ENCODE measurements at places on chromosomes 6 and 20.

DNA sequence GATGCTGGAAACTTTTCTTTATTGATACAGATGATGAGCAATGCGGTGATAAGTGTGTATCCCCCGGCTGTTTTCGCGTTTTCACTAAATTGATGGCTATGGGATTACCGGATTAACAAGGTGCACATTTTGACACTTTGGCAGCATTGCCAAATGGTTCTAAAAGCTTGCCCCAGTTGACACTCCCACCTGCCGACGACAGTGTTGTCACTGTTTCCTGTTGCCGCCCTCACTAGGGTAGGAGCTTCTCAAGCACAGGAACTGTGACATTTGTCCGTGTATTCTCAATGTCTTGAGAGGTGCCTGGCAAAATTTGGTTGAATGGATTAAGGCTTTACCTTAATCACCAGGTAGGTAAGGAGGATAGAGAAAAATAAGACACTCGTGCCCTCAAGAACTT, 9.8 kb upstream of the MAPK13 start:
- DNase-seq: no peak

DNA sequence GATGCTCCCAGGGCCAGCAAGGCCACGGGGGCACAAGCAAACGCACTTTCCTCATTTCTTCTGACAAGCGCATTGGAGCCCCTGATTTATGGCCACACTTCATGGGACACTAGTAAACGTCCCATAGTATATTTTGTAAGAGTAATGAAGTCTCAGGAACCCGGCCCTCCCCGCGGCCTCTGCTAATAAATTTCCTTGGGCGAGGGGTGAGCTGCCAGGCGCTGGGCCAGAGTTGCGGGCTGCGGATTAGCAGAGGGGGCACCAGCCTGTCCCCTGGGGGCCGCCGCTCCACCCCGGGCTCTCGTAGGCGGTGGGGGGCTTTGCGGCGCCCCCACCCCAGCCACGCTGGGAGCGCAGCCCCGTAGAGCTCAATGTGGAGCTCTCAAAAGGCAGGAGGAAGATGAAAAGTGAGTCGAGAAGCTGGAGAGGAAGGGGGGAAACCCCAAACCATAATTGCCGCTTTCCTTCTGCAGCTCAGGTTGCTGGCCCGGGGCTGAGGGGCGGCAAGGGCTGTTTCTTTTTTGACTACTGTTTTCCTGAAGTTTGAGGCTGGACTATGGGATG, 173.6 kb downstream of the CDC5L start:
- DNase-seq: no peak

DNA sequence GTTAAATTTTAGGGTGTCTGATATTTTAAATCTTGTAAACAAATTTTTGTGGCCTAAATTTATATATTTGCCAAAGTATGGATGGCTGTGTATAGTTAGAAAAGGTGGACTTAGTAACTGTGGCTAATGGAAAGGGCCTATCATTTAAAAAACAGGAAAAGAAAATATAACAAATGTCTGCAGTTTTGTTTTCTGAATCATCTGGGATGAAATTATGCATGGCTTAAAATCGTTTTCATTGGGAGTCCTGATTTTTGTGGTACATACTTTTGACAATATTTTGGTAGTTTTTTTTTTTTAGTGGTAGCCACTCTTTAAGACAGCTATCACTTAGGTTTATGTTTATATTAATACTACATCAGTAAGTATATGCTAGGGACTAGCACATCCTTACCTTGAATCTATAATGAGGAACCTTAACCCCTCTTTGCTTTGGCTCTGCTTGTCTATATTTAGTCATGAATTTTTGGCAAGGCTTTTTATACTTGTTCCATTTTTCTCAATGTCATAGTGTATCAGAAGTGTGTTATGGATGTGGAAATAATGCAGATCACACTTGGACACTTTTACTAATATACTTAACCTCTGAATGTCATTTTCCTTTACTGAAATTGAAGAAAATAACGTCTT, 5.6 kb downstream of the ARID1B start:
- DNase-seq: no peak

DNA sequence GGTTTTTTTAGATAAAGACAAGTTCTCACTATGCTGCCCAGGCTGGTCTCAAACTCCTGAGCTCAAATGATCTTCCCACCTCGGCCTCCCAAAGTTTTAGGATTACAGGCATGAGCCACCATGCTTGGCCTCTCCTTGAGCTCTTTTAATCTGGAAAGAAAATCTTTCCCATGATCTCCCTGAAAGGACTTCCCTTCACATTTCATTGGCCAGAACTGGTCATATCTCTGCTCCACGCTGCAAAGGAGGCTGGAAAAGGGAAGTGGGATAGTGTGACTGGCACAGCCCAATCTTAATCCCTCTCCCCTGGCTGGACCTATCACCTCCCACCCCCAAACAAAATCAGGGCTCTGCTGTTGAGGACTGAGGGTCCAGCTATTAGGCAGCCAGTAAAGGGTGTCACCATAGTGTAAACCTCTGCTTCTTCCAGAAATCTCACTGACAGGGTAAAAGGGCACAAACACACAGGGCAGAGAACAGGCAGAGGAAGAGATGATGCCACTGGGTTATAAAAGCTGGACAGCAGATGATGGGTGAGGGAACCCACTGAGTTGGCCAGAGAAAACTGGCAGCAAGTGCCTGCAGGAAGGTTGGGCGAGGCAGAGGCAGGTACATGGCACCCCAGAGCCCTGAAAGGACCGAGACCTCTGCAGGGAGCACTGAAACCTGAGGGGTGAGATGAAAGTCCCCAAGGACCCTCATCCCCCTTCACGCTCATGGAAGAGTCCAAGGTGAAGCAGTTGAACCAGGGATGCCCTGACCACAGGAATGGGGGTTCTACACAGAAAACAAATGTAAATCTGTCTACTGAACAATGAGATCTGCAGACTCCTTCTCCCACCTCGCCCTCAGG, 83.1 kb upstream of the PTPN1 start:
- DNase-seq: no peak

- peak; percentile 32 for DNase-seq
These were observed 3.1 kb upstream of the CABLES2 start for GRCh38 chr20:62409931-62410745.

DNA sequence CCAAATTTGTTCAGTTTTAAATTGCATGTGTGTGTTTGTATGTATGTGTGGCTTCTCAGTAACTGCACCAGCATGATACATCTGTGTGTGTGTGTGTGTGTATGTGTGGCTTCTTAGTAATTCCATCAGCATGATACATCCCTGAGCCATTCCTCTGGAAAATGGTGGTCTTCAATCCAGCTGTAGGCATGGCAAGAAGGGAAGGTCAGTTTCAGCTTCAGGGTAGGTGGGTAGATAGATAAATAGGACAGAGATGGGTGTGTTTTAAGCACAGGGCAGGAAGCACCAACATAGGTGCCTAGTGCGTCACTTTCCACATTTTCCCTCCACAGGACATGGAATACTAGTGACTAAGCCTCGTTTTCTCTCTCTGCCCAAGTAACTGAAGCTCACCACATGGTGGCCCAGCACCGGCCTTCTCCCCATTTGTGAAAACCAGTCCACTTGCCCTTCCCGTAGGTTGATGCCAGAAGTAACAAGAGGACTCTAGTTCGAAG, 82.9 kb downstream of the RPP40 start:
- DNase-seq: peak; percentile 83

- DNase-seq: peak; percentile 35
These were observed 89.9 kb upstream of the MTHFD1L start for GRCh38 chr6:150775415-150776203.

DNA sequence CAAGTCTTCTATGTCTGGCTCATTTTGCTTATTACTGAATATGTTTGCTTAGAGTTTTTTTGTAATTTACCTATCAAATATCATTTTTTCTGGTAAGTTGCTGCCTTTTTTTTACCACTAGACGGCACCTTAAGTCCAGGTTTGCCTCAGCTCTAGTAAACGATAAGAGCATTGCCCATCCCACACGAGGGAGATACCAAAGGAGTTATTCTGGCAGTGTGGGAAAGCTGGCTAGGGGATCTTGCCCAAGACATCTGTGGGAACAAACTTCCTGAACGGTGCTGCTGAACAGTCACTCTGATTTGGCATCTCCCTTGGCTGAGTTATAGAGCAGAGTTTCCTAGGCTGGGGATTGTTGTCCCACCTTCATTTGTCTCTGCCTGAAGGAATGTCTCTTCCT, 306.4 kb downstream of the COL12A1 start:
- peak; percentile 65 for DNase-seq

- DNase-seq: no peak
These were observed 124.3 kb upstream of the CDYL start for GRCh38 chr6:4651831-4652467.

GRCh38 chr20:54668271-54669039, 193.1 kb downstream of the DOK5 start:
- DNase-seq: peak; percentile 8

- DNase-seq: peak; percentile 77
These were observed 108.3 kb upstream of the PHACTR1 start for GRCh38 chr6:12608016-12608860.

DNA sequence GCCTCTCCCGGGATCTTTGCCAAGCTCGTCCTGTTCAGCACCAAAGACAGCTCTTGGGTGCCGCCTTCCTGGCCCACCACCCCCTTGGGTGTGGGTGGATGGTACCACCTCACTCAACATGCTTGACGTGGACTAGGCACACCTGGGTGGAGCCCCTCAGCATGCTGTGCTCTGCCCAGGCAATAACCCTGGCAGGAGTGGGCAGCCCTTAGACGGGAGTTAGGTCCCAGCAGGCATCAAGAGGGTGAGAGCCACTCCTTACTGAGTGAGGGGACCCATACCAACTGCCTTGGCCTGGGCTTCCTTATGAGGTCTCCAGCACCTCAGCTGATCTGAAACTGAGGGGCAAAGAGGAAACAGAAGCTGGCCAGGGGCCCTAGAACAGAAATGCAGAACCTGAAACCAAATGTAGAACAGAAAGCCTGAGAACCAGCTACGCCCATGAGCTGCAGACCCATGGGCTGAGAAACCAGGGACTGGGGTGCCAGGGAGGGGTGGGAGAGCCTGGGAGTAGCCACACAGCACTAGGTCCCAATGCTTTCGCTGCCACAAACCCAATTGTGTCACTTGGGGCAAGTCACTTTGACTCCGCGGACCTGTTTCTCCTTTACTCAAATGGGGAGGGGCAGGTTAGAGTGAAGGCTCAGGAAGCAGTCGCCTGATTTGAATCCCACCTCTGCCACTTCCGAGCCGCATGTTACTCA, 2.0 kb downstream of the FGD2 start:
- no peak for DNase-seq

GRCh38 chr6:11142296-11143027, 30.9 kb upstream of the ERVFRD-1 start:
- peak; percentile 23 for DNase-seq

- DNase-seq: no peak
These were observed 30.4 kb downstream of the ZDHHC14 start for GRCh38 chr6:157411368-157411767.

GRCh38 chr20:17860301-17861197, 108.0 kb downstream of the SNX5 start:
- DNase-seq: no peak

GRCh38 chr6:136582711-136583471, 32.7 kb upstream of the MAP7 start:
- peak; percentile 45 for DNase-seq

GRCh38 chr6:118865100-118865391, 28.9 kb upstream of the ASF1A start:
- no peak for DNase-seq

GRCh38 chr20:48750941-48751635, 76.7 kb downstream of the PREX1 start:
- DNase-seq: no peak

- DNase-seq: no peak
These were observed 669.5 kb upstream of the EPHA7 start for GRCh38 chr6:94088870-94089269.

- DNase-seq: no peak
These were observed 84.7 kb downstream of the TASP1 start for GRCh38 chr20:13554076-13554475.

- DNase-seq: no peak
These were observed 16.7 kb downstream of the MGME1 start for GRCh38 chr20:17985388-17986018.

DNA sequence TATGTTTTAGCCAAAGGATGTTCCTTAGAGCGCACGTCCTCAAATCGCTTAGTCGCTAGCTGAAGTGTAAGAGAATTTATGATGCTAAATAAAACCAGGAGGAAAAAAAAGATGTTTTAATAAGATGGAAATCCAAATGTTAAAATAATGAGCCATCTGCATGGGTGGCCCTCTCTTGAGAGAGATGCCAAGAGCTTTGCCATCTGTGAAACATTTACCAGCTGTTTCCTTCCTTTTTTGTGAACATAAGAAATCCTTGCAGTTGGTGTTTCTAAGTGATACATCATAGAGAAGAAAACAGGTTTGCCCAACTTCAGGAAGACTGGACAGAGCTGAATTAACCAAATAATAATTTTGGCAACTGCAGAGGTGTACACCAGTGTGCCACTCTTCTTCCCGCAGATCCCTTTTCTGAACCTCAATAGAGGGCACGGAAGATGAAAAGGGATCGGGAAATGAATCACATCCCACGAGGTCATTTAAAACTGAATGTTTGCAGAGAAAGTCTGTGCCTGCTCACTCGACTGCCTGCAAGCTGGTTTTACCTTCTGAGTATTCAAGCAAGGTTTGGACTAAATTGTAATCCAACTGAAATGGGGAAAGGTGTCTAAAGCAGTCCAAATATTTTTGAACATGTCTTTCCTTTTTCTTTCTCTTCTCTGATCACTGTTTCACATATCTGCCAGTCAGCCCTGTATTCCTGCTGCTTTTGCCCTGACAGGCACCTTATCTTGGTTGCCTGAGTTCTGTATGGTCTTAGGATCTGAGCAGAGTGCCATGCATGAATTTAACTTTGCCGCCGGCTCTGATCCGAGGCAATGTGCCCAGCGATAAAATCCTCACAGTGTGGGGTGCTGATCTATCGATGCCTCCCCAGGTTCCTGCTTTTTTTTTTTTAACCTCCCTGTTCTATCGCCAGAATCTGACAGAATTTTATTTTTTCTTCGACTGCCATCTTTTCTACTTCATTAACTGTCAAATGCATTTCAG, 35.5 kb upstream of the TSHZ2 start:
- DNase-seq: no peak

DNA sequence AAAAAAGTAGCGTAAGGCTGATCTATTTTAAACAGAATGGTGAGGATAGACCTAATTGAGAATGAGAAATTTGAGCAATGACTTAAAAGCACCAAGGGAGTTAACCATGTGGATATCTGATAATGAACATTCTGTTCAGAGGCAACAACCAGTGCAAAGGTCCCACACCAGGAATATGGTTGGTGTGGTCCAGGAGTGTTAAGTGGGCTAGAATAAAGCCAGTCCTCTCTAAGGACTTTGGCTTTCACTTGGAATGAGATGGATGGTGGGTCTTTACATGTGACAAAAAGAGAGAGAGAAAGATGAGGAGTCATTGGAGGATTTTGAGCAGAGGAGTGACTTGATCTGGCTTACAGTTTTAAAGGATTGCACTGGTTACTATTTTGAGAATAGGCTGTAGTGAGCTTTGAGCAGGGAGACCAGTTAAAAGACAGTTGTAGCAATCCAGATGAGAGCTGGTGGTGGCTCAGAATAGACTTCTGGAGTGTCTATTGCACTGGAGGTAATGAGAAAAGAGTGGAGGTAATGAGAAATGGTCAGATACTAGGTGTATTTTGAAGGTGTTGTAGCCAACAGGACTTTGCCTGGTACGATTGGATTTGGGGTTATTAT, 89.8 kb downstream of the SCAF8 start:
- DNase-seq: no peak

- no peak for DNase-seq
These were observed 29.0 kb downstream of the ANKRD60 start for GRCh38 chr20:58199469-58199868.
